ENCODE measurements at places on chromosomes 11 and 22.

- no peak overlapping the region for H3K4me3 ChIP-seq
- peaks cover 20% of the 10 kb centered on the region for H3K27me3 ChIP-seq
- H3K27ac ChIP-seq = peak overlapping the region; percentile 75
- H3K4me1 ChIP-seq = peaks cover 4% of the 10 kb centered on the region
Measured at GRCh38 chr11:1458340-1459218, 28.0 kb downstream of the MOB2 start.

GRCh38 chr22:35538801-35539321 is 1.8 kb upstream of the RASD2 start:
- H3K27me3 ChIP-seq = peaks cover 11% of the 10 kb centered on the region
- peak; percentile 72 for DNase-seq
- H3K4me1 ChIP-seq = no peaks in the 10 kb centered on the region
- no peak overlapping the region for H3K4me3 ChIP-seq
- no peaks in the 10 kb centered on the region for H3K36me3 ChIP-seq

DNA sequence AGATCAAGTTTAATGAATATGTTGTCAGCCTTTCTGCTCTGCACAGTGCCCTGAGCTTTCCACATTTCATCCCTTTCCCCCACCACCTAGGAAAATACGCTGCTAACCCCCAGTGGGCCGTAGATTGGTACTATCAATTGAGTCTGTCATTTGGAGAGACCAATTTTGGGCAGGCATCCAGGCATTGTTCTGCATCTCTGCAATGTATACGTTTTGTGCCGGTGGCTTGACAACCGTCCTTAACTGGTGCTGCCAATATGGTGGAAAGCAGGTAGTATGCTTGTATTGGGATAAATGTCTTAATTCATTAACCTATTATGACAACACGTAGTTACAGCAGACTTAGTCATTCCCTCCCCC is 1.3 kb downstream of the ELMOD1 start:
- H3K27ac ChIP-seq = no peak overlapping the region
- no peak for DNase-seq
- H3K27me3 ChIP-seq = peaks cover 25% of the 10 kb centered on the region
- H3K36me3 ChIP-seq = no peaks in the 10 kb centered on the region
- peak overlapping the region; percentile 83 for H3K4me3 ChIP-seq

GRCh38 chr11:128283451-128283850 is 303.9 kb downstream of the ETS1 start:
- H3K36me3 ChIP-seq = no peaks in the 10 kb centered on the region
- H3K4me3 ChIP-seq = no peak overlapping the region
- no peaks in the 10 kb centered on the region for H3K4me1 ChIP-seq
- no peak for DNase-seq

DNA sequence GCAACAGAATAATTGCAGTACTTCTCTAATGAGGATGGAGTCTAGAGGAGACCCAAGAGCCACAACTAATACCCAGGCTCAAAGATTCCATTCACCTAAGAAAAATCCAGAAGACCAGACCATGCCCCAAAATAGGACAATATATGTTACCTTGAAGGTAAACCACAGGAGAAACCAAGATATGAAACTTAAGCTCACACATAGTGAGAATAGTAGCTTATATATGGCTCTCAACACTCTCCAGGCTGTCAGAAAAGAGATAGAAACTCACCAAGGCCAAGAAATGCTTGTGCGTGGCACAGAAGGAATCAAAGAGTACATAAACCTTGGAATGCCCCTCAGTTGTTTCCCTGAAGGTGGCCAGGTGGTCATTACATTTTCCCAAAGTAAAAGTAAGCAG is 9.1 kb downstream of the FAM111A start:
- H3K27me3 ChIP-seq = no peaks in the 10 kb centered on the region
- no peak overlapping the region for H3K4me3 ChIP-seq
- H3K4me1 ChIP-seq = no peaks in the 10 kb centered on the region
- H3K36me3 ChIP-seq = no peaks in the 10 kb centered on the region
- DNase-seq = no peak

DNA sequence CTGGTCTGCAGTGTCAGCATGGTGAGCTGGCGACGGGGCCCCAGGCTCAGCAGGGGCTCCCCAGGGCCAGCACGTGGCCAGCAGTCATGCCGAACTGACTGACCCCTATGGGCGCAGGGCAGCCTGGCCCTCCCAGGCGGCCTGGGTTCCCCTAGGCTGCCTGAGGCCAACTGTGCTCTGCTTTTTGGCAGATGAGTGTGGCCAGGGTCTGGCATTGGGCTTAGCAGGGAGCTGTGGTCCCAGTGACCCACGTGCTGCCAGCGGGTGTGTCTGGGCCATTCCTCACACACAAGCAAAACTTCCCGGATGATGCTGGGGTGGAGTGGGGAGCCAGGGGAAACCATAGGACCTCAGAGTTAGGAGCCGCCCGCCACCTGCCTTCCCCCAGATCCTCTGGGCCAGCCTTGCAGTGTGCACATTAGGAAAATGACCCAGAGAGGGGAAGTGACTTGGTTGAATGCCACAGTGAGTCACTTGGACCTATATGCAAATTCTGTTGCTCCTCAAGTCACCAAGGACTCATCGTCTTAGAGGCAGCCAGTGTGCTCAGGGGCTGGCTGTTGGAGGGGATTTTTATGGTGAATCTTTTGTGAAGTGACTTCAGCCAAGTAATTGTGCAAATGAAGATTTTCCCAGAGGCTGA is 6.5 kb downstream of the ADORA2A start:
- peaks cover 14% of the 10 kb centered on the region for H3K27me3 ChIP-seq
- H3K36me3 ChIP-seq = no peaks in the 10 kb centered on the region
- peak; percentile 9 for DNase-seq
- peaks cover 16% of the 10 kb centered on the region for H3K4me1 ChIP-seq

DNA sequence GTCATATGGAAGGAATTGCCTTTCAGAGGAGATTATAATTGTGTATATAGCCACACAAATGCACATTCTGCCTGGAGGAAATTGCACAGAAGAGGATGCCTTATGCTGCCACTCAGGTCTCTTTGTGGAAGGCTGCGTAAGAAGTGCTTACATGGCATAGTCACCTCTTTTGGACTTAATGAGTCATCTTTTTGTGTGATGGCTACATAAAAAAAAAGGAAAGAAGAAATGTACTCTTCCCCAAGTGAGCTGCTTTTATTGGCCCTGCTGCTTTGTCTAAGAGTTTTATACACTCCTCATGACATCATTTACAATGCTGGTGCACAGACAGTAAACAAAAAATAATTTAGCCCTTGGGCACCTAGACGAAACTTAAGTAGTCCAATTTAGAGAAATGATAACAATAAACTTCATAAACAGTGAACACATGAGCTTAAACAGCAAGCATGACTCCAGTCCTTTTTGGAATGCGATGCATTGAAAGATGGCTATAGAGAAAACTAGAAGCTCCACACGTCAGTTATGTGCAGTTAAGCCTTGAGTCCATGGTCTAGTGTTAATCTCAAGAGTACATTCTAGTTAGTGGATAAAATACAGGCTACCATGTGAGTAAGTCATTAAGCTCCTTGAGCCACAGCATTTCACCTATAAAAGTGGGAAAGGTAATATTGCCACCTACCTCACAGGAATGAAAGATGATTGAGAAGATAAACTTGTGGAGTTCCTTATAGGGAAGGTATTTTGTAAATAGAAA is 12.0 kb downstream of the CSTPP1 start:
- no peak overlapping the region for H3K4me3 ChIP-seq
- DNase-seq = no peak
- no peaks in the 10 kb centered on the region for H3K27me3 ChIP-seq
- H3K36me3 ChIP-seq = no peaks in the 10 kb centered on the region

GRCh38 chr11:77510851-77511250 is 37.0 kb upstream of the PAK1 start:
- no peak for DNase-seq
- peaks cover 7% of the 10 kb centered on the region for H3K36me3 ChIP-seq
- no peak overlapping the region for H3K4me3 ChIP-seq
- H3K27me3 ChIP-seq = peaks cover 8% of the 10 kb centered on the region
- peaks cover 10% of the 10 kb centered on the region for H3K4me1 ChIP-seq
- H3K27ac ChIP-seq = no peak overlapping the region

DNA sequence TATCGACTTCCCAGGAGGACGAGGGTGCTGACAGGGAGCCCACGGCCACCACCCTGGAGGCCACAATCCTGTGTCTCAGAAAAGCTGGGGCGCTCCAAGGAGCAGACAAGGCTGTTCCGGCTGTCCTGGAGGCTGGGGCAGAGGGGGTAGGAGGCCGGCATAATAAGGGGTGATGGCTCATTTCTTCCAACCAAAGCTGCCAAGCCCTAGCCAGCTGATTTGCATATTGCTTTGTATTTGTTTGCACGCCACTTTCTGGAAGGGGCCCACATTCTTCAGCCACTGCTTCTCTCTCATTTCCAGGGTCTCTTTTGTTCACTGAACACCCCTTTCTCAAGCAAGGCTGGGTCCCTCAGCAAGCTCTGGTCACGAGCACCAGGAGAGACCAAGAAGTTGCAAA is 4.7 kb downstream of the PDE2A start:
- H3K4me1 ChIP-seq = peaks cover 25% of the 10 kb centered on the region
- H3K27me3 ChIP-seq = peaks cover 9% of the 10 kb centered on the region
- DNase-seq = no peak
- no peak overlapping the region for H3K4me3 ChIP-seq
- no peaks in the 10 kb centered on the region for H3K36me3 ChIP-seq
- H3K27ac ChIP-seq = no peak overlapping the region

- no peaks in the 10 kb centered on the region for H3K4me1 ChIP-seq
- DNase-seq = no peak
- peaks cover 4% of the 10 kb centered on the region for H3K27me3 ChIP-seq
Measured at GRCh38 chr11:47943721-47944586, 36.4 kb upstream of the PTPRJ start.

DNA sequence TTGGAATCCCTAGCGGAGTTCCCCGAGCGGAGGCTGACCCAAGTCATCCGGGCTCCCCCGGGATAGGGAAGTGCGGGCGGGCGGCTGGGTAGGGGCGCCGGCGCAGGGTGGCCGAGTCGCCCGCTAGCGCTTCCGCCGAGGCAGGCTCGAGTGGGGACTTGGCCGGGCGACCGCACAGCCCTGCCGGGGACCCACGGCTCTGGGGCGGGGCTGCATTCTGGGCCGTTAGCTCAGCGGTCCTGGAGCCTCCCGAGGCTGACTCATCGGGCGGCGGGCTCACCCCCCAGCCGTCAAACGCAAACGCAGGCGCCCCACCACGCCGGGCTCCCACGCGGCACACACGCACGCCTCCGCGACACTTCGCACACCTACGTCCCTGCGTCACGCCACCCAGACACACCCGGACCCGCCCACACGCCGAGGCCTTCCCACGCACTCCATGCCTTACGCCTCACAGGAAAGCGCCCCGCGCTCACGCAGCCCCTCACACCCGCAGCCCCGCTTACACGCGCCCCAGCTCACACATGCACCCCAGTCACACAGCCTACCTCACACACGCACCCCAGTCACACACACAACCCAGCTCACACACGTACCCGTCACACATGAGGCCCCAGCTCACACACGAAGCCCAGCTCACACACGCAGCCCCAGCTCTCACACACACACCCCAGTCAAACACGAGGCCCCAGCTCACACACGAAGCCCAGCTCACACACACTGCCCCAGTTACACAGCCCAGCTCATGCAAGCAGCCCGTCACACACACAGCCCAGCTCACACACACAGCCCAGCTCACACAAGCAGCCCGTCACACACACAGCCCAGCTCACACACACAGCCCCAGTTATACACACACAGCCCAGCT is 1.2 kb downstream of the PHLDB1 start:
- peaks cover 28% of the 10 kb centered on the region for H3K27me3 ChIP-seq
- peak; percentile 45 for DNase-seq

DNA sequence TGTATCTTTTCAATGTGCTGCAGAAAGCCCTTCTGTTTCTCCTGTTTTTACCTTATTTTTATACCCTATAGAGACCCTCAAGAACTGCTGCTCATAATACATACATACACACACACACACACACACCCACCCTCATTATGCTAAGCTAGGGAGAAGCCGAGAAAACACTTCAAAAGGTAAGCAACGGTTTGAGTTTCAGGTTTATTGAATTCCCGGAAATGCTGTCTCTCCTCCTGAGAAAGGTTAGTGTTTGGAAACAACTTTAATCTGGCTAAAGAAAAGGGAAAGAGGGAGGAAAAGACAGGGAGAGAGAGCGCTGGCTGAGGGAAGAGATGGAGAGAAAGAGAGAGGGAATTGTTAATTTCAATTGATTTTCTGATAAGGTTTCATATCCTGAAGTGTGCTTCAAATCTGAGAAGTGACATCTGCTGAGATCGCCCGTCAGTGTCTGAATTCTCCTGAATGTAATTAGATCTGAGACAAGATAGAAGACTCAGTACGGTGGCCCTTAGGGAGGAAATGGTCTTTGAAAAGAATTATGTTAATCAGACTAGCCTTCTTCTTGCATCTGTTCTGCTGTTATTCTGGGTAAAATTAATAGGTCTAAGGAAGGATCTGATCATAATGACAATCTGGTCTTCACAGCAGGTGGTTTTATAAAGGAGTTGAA is 169.1 kb downstream of the NXPE2 start:
- peaks cover 7% of the 10 kb centered on the region for H3K27me3 ChIP-seq
- peak overlapping the region; percentile 73 for H3K4me3 ChIP-seq
- no peak for DNase-seq
- H3K27ac ChIP-seq = peak overlapping the region; percentile 96

GRCh38 chr11:62918531-62918930 is 2.6 kb downstream of the CHRM1 start:
- H3K27me3 ChIP-seq = peaks cover 13% of the 10 kb centered on the region
- no peaks in the 10 kb centered on the region for H3K36me3 ChIP-seq
- peak overlapping the region; percentile 15 for H3K27ac ChIP-seq
- no peak for DNase-seq
- H3K4me3 ChIP-seq = no peak overlapping the region
- peaks cover 2% of the 10 kb centered on the region for H3K4me1 ChIP-seq

DNA sequence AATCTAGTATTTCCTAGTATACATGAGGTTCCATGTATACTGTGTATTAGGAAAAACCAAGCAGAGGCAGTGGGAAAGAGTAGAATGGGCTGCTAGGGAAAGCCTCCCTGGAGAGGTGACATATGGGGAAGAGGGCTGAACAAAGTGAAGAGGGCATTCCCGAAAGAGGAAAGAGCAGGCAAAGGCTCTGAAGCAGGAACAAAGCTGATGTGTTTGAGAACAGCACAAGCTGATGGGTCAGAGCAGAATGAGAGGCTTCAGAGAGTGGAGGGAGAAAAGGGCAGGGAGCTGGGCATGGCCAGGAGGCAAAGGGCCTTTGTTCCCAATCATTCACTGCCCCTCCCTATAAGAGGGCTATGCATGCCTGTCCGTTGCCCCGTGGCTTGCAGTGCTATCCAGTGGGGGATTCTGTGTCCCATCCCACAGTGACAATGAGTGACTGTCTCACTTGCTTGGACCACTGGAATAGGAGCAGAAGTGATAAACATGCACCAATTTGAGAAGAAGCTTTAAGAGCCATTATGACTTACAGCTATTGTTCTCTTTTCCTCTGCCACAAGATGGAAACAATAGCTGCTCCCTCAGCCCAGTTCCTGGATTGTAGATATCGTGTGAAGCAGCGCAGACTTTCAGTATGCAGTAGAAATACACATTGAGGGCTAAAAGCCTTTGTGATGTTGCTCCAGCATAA is 39.6 kb downstream of the GALNT18 start:
- H3K4me1 ChIP-seq = peaks cover 72% of the 10 kb centered on the region
- H3K27me3 ChIP-seq = peaks cover 12% of the 10 kb centered on the region
- H3K36me3 ChIP-seq = no peaks in the 10 kb centered on the region
- peak overlapping the region; percentile 67 for H3K4me3 ChIP-seq

Measured in glutamatergic neuron (in vitro differentiated cells).